ENCODE measurements at places on chromosomes 11 and 22. TPM values are rescaled to one million over a fixed set of nuclear protein-coding genes. Genes with fewer than 3 reads are reported as not detected.

Gene CCDC90B
- 57.0 TPM for total RNA-seq

Gene SPDYC
- total RNA-seq = not detected

Gene INS
- total RNA-seq = not detected

Gene DNAJB7
- total RNA-seq = not detected

Gene MAPK8IP2
- 0.04 TPM for total RNA-seq

Gene E2F8
- total RNA-seq = 3.0 TPM

Gene SPON1
- 0.03 TPM for total RNA-seq

Gene MS4A15
- total RNA-seq = not detected

Gene FGF4
- not detected for total RNA-seq

Gene TRIM66
- total RNA-seq = 8.1 TPM

Gene GLYAT
- total RNA-seq = not detected

Gene PDGFD
- 0.08 TPM for total RNA-seq

Gene SERHL2
- total RNA-seq = 0.98 TPM

Gene SMC1B
- not detected for total RNA-seq

Gene SEC14L6
- total RNA-seq = not detected
